SHP77 (cell line): ENCODE measurements at places on chromosomes 11 and 22.

- no peak for DNase-seq
These were observed 154.7 kb downstream of the BLID start for GRCh38 chr11:121961321-121961801.

DNA sequence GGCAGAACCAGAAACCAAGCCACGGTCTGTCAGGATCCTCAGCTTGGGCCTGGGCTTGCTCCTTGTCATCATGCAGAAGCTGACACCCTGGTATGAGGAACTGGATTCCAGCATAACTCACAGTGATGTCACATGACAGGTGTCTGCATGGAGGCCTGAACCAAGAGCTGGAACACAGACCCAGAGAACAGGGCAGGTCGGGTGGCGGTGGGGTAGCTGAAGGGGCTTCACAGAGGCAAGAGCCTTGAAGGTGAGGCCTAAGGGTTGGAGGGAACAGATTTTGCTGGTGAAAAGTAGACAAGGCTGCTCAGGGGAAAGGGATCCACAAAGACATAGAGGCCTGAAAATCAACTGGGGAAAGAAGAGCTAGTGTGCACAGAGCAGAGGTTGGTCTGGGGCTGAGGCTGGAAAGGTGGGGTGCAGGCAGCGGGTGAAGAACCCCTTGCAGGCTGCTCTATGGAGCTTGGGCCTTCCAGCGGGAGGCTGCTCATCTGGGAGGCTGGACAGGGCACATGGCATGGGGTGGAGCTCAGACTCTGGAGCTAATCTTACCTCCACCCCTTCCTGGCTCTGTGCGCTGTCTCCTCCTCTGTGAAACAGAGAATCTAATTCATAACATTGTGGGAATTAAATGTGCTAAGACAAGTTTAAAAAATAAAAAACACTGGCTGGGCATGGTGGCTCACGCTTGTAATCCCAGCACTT lies 18.4 kb upstream of the RPS3 start:
- no peak for DNase-seq

DNA sequence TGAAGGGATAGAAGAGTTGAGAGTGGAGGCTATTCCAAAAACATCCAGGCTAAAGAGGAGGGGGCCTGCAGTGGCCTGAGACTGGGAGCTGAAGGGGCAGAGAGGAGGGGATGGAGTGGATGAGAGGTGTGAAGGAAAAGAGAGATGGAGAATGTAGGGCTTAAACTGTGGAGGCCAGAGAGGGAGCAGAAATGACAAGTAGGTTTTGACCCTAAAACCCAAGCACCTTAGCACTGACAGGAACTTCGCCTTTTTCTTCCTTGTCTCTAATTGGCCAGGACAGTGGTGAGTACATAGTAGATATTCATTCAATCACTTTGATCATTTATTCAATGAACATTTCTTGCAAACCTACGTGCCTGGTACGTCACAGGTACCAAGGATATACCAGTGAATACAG lies 7.3 kb downstream of the FAM111B start:
- DNase-seq: no peak

GRCh38 chr22:41574847-41575381 lies 14.1 kb downstream of the CSDC2 start:
- no peak for DNase-seq

GRCh38 chr22:44408829-44409192 lies 89.2 kb downstream of the RTL6 start:
- DNase-seq: no peak

DNA sequence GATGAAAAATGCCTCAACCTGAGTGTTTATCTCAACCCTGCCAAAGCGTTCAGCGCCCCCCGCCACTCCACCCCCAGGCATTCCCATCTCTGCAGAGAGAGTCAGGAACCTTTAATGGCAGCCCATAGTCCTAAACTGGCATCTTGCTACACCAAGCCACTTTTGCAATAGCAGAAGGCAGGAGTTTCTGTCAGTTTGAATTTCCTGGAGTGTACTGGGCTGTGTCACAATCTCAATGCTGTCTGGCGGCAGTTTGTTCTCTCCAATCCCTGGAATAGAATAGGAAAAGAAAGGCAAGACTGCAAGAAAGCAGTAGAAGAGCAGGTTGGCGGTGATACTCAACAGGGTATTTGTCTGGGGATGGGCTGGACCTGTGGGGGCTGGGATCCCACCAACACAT lies 32.9 kb upstream of the FLI1 start:
- no peak for DNase-seq

DNA sequence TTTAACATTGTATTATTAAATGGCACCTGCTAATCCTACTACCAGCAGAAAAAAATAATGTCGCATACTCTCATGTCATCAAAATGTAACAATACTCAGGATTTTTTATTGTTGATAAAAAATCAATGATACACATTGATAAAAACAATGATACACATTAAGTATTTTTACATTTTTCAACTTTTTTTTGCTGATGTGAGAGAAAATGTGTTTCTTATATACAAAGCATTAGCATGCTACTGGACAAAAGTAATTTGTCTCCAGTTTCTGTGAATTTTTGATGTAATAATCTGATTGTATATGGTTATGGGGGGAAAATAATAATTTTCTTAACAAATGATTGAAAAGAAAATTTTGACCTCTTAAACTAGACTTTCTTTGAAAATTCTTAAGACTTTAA lies 1256.6 kb upstream of the CNTN5 start:
- no peak for DNase-seq

- no peak for DNase-seq
These were observed 111.6 kb downstream of the KCNQ1OT1 start for GRCh38 chr11:2587976-2588748.

DNA sequence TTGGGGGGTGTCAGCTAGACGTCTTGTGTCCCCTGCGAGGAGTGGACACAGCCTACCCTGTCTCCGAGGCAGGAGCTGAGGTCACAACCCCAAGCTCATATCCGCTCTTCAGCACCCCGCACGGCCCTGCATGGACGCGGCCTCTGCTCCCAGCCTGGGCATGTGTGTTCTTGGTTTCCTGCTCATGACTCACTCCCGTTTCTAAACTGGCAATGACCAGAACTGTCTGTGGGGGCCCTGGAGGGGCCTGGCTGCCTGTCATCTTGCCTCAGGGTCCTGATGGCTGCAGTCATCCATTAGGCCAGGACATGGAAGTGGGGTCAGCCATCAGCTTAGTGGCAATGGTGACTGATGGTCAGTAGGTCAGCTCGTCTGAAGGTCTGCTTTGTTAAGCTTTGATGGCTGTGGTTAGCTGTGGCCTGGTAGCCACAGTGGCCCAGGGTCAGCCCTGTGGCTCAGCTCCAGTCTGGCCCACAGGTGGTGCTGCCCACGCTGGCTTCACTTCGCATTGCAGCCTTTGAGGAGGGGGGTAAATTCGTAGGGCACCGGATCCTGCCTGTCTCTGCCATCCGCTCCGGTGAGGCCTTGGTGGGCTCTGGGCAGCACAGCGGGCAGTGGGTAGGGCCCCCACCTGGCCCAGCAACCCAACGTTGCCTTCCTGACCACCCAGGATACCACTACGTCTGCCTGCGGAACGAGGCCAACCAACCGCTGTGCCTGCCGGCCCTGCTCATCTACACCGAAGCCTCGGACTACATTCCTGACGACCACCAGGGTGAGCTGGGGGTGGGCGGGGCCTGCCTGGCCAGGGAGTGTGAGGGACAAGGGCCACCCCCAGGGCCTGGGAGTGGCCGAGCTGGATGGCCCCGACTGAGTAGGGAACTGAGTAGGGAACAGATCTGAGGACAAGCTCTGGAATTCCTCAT lies 12.0 kb downstream of the PLCB3 start:
- no peak for DNase-seq

DNA sequence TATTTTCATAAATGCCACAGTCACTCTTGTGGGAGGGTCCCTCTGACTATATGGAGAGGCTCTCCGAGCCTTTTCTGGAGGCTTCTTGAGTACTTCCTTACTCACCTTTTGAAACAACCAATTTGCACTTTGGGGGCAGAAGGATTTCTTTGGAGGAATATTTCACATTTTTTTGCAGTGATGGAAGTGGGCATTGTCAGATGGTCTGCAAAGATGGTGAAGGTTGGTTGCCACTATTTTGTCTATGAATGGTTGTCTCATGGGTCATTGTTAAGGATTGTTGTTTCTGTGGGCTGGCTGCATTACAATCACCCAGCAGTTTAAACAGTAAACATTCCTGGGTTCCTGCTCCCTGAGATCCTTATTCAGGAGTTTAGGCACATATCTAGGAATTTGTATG lies 388.2 kb downstream of the TMEM135 start:
- no peak for DNase-seq

GRCh38 chr11:22466809-22467208 lies 128.6 kb downstream of the SLC17A6 start:
- no peak for DNase-seq

- DNase-seq: no peak
These were observed 228.2 kb downstream of the TMEM135 start for GRCh38 chr11:87265979-87266378.

GRCh38 chr11:61949169-61950034 lies 749 bp upstream of the BEST1 start:
- peak; percentile 67 for DNase-seq

GRCh38 chr11:66112041-66112491 lies 42.0 kb downstream of the PACS1 start:
- DNase-seq: no peak

DNA sequence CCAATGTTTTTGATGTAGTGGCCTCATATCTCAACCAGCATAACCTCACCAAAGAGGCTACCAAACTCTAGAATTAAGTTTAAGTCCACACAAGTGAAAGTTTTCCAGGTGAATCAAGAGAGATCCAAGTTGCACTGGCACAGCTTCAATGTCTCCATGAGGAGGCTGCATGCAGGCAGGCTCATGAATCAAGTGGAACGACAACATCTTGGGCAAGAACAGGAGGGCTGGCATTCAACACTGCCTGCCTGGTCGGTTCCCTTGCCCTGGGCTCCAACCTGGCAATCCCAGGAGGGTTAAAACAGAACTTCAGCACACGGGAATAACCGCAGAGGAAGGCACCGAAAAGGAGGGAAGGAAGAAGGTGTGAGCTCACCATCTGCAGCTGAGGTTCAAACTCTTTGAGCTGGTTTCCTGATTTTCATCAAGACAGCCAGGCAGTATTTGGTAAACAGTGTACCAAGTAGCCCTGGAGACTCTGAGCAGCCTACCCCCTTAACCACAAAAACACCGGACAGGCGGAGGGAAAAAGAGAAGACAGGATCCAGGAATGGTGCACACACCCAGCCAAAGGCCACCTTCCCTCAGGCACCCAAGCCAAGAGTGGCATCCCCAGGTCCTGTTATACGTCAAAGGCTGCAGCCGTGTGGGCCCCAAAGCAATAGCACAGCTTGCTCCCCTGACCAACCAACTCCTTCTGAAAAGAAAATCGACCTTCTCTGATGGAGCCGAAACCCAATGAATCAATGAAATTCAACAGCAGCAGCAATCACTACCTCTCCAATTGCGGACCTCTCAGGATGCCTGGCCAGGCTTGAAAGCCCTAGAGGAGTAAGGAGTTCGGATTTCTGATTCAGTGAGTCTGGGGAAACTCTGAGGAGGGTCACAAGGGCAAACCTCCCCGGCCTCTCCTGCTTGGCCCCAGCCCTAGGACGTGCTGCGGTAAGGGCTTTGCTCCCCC lies 1.3 kb downstream of the PACSIN2 start:
- DNase-seq: no peak
